ENCODE measurements at places on chromosomes 6 and 20.

DNA sequence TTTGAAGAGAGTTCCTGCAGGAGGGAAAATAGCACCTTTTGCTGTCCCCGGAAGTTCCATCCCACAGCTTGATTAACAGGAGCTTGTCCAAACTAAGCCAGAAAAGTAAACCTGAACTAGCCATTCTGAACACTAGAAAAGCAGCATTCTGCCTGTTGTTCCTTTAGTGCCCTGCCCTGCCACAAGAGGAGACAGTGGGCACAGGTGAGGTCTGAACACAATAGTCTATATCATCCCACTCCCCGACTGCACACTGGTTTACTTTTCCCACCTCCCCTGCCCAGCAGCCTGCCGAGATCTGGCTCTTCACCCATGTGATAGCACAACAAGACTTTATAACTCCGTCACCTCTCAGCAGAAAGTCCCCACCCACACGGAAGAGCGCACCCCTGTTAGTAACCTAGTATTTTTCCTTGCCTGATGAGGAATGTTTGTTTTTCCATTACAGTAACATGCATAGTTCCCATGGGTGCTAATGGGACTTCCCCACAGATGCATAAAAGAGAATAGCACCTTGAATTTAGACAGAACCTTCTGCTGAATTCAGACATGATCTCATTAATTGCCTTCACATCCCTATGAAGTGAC is 59.7 kb downstream of the TFAP2A start:
- no peak for DNase-seq

DNA sequence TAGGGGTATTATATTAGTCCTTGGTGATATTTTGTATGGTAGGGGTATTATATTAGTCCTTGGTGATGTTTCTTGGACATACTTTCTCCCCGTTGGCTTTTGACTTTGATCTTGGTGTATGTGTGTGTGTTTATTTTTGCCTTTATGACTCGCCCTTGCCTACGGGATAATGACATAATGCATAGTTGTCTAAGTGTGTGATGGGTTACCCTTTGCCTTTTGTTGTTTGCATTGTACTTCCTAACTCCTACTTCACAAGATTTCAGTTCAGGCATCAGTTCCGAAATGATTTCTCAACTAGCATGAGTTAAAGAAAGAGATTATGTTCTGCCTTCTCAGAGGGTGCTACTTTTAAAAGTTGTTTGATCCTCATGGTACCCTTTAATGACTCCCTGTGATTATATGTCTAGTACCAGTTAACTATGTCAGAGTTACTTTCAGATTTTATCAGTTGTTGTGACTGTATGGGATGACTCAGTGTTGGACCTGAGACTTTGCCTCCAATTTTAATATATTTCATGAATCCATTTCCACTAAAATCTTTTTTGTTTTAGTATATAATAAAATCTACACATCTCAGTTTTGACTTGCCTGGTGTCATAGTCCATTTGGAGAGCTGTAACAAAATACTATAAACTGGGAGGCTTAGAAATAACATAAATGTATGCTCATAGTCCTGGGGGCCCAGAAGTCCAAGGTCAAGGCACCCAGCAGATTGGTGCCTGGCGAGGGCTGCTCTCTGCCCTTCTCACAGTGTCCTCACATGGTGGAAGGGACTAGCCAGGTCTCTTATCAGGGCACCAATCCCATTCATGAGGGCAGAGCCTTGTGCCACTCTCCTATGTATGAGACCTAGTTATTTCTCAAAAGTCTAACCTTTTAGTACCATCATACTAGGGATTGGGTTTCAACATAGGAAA is 34.1 kb downstream of the CDYL start:
- no peak for DNase-seq

GRCh38 chr6:2560917-2561698 is 189.6 kb downstream of the MYLK4 start:
- DNase-seq = no peak

DNA sequence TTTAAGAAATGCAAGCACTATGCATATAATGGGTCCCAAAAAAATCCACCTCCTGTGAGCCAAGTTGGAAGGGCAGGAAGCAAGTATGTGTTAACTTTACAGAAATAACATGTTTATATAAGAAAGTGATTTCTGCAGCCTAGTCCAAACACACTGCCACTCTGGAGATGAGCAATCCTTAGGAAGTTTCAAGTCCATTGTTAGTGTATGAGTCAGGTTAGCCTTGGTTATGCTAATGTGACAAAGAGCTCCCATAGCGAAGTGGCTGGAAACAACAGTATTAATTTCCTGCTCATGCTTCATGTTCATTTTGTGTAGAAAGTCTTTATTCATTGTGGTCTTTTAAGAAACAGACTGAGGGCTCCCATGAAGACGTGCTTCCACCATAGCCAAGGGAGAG is 121.4 kb downstream of the TBXT start:
- no peak for DNase-seq

GRCh38 chr6:124800222-124800621 is 162.0 kb upstream of the RNF217 start:
- no peak for DNase-seq

- no peak for DNase-seq
These were observed 196.1 kb upstream of the RUNX2 start for GRCh38 chr6:45132059-45132458.

- no peak for DNase-seq
These were observed 284.5 kb downstream of the HTR1B start for GRCh38 chr6:77178821-77179220.

GRCh38 chr20:56395166-56395565 is 2.7 kb downstream of the CSTF1 start:
- DNase-seq = no peak

DNA sequence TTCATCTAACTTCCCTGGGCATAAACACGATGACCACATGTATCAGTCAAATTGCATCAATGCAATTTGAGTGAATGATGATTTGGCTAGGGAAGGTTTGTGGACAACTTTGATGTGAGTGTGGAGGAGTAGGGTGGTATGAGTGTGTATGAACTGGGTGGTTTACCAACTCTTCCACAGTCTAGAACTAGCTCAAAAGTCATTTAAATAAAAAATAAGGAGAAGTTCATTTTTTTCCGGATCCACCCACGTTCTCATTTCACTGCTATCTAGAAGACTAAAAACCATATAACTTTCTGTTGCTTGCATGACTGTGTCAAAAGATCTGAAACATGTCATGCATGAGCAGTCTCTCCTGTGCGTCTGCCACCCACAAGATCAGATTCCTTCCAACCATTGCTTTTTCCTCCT is 23.6 kb downstream of the SLC35D3 start:
- no peak for DNase-seq

- DNase-seq = no peak
These were observed 603 bp upstream of the RAB23 start for GRCh38 chr6:57222743-57223077.

Data from activated T-helper 9 cell treated with anti-CD3 and anti-CD28 coated beads, Interleukin-2, amount 50 U/mL, for 16 hours (primary cell).